ENCODE measurements at places on chromosomes 2 and 18. TPM values are rescaled to one million over a fixed set of nuclear protein-coding genes. Genes with fewer than 3 reads are reported as not detected.

DNA sequence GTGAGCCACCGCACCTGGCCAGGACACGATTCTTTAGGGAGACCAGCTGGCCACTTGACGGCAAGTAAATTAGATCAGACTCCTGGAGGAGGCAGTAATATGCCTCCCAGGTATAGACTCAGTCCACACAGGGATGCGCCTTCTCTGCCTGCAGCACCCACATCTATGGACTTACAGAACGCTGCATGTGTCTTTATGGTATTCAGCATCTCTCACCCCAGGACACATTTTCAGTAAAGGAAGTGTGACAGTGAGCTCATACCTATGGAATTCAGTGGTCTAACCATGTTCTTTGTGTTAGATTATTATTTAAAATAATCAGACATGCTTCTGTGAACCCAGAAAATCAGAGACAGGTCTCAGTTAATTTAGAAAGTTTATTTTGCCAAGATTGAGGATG, 5.9 kb upstream of the NARS1 start:
- no peak overlapping the region for H3K27ac ChIP-seq
- peaks cover 3% of the 10 kb centered on the region for H3K4me1 ChIP-seq
- DNase-seq, result no peak
- no peak overlapping the region for H3K4me3 ChIP-seq

GDF7 gene
- polyA plus RNA-seq, result 0.24 TPM

DNA sequence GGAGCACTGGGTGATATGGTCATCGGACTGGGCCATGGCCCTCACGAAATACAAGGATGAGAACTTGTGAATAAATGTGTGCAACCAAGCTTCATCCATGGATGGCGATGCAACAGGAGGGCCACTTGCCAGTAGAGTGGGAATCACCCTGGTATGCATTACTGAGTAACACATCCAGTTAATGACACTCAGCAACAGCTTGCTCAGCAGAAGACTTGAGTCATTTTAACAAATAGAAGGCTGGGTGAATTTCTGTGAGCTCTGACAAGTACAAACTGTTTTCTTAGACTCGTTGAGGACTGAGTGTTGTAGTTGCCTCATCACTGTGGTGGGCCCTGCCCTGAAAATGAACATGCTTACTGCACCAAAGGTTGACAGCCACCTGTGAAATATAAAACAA, 221.6 kb downstream of the NCKAP5 start:
- H3K27me3 ChIP-seq, result no peaks in the 10 kb centered on the region
- H3K4me1 ChIP-seq, result no peaks in the 10 kb centered on the region
- H3K27ac ChIP-seq, result no peak overlapping the region

GRCh38 chr18:23835091-23835490, 145.8 kb downstream of the LAMA3 start:
- no peak overlapping the region for H3K4me3 ChIP-seq
- DNase-seq, result no peak
- H3K27ac ChIP-seq, result peak overlapping the region; percentile 65
- no peaks in the 10 kb centered on the region for H3K36me3 ChIP-seq

CLEC4F gene
- not detected for polyA plus RNA-seq

TUBB8B gene
- polyA plus RNA-seq, result 0.47 TPM

GRCh38 chr2:213148572-213149261, 2.7 kb downstream of the IKZF2 start:
- DNase-seq, result no peak
- H3K27ac ChIP-seq, result no peak overlapping the region
- H3K27me3 ChIP-seq, result no peaks in the 10 kb centered on the region

- no peaks in the 10 kb centered on the region for H3K4me1 ChIP-seq
- H3K27ac ChIP-seq, result no peak overlapping the region
- no peak for DNase-seq
- H3K36me3 ChIP-seq, result no peaks in the 10 kb centered on the region
- H3K4me3 ChIP-seq, result no peak overlapping the region
Measured at GRCh38 chr2:211930331-211930730, 608.3 kb downstream of the ERBB4 start.

IL36RN gene
- polyA plus RNA-seq, result 0.23 TPM

GRCh38 chr18:8982416-8983183, 119.9 kb upstream of the NDUFV2 start:
- H3K4me3 ChIP-seq, result no peak overlapping the region
- H3K27ac ChIP-seq, result no peak overlapping the region
- peak; percentile 75 for DNase-seq
- no peaks in the 10 kb centered on the region for H3K4me1 ChIP-seq

CTIF gene
- polyA plus RNA-seq, result 24.9 TPM

- H3K4me3 ChIP-seq, result no peak overlapping the region
- DNase-seq, result peak; percentile 19
- H3K27ac ChIP-seq, result no peak overlapping the region
Measured at GRCh38 chr2:64906853-64907536, 82.2 kb upstream of the SLC1A4 start.

DNA sequence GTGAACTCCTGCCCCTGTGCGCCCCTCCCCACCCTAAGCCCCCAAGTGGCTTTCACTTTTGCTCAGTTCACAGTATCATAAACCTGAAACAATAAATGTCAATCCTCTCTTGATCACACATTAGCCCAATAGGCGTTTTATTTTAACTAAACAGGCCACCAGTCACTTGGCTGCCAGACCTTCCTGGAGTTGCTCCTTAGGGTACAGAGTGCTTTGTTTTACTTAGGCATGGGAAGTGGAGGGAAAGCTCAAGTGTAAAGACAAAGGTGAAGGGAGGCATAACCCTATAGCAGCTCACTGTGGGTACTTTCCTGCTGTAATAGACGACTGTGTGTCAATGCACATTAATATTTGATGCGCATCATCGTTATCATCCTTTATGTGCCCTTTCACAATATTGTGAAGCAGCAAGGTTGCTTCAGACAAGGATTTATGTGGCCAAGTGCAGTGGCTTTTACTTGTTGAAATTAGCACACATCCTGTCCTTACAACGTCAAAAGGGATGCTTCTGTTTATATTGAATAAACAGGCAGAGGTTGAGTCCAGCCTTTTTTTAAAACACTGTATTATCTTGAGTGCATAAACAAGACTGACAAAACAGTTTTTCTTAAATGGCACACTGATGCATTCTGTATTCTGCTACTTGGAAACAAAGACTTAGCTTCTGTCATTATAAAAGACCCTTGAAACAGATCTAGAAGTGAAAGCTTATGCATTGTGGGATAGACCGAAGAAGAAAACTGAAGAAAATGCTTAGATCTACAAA, 168.5 kb downstream of the TMEFF2 start:
- H3K36me3 ChIP-seq, result no peaks in the 10 kb centered on the region
- H3K4me3 ChIP-seq, result no peak overlapping the region
- no peak for DNase-seq
- H3K27ac ChIP-seq, result no peak overlapping the region
- H3K27me3 ChIP-seq, result no peaks in the 10 kb centered on the region
- peaks cover 7% of the 10 kb centered on the region for H3K4me1 ChIP-seq

DNA sequence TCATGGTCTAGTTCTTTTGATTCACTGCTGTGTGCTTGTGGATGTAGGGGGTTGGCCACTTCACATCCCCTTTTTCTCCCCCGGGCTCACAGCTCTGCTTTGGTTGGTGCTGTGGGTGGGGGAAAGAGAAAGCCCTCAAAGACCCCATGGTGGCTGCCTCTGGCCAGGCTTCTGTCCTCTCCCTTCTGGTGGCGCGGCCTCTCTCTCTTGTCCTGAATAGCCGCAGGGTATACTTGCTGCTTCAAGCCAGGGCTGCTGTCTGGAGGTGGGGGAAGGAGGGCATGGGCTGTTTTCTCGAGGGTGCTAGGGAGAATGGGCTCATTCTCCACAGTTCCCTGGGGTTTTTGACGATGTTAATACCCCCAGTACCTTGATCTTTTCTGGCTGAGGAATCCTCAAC, 53.9 kb downstream of the IL1R2 start:
- DNase-seq, result no peak
- H3K4me3 ChIP-seq, result no peak overlapping the region
- H3K27me3 ChIP-seq, result no peaks in the 10 kb centered on the region
- peak overlapping the region; percentile 61 for H3K27ac ChIP-seq

FSHR gene
- polyA plus RNA-seq, result 0.40 TPM
